CD4-positive, alpha-beta T cell treated with Interleukin-4 for 1 hour (primary cell): ENCODE measurements at places on chromosomes 11 and 22.
A peak's percentile ranks its signal among the peaks of the same experiment; 100 is the strongest.

DNA sequence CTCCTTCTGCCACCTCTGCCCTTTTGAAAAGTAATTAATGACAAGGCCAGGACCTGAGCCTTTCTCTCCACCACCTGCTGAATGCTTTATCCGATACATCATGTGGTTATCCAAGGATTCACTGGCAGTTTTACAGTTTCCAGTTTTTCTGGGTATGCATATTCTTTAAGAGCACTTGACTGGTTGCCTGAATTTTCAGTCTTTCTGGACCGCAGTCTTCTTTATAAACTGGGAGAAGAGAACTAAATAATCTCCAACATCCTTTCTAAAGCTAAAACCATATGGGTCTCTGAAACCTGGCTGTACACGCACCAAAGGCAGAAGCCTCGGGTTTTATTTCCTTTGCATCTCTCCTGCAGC lies 65.1 kb downstream of the BTG4 start:
- DNase-seq, result no peak

GRCh38 chr11:9396310-9396709 lies 11.9 kb downstream of the IPO7 start:
- DNase-seq, result no peak

- DNase-seq, result peak; percentile 77
These were observed 12.1 kb downstream of the GATD1 start for GRCh38 chr11:765025-765801.

DNA sequence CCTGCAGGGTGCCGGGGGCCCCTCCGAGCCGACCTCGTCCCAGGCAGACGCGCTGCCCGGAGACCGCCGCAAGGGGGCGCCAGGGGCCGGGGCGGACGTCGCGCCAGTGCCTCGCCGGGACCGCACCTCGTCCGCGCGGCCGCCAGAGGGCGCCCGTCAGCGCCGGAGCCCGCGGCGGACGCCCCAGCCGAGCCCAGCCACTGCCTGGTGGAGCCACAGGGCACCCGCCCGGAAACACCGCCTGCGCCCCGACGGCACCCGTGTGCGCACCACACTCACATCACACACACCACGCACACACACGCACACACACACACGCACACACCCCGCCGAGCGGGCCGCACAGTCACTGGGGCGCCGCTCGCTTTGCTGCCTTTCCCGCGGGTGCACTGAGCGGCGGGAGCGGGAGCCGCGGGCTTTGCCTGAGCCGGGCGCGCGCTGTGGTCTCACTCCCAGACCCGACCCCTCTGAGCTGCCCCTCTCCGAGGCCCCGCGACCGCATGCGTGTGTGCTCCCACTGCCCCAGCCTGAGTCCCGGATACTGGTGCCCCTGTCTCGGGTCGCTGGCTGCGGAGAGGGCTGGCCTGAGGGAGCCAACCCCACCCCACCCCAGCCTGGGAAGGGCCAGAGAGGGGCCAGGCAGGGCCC lies 449.3 kb downstream of the OPCML start:
- peak; percentile 31 for DNase-seq

DNA sequence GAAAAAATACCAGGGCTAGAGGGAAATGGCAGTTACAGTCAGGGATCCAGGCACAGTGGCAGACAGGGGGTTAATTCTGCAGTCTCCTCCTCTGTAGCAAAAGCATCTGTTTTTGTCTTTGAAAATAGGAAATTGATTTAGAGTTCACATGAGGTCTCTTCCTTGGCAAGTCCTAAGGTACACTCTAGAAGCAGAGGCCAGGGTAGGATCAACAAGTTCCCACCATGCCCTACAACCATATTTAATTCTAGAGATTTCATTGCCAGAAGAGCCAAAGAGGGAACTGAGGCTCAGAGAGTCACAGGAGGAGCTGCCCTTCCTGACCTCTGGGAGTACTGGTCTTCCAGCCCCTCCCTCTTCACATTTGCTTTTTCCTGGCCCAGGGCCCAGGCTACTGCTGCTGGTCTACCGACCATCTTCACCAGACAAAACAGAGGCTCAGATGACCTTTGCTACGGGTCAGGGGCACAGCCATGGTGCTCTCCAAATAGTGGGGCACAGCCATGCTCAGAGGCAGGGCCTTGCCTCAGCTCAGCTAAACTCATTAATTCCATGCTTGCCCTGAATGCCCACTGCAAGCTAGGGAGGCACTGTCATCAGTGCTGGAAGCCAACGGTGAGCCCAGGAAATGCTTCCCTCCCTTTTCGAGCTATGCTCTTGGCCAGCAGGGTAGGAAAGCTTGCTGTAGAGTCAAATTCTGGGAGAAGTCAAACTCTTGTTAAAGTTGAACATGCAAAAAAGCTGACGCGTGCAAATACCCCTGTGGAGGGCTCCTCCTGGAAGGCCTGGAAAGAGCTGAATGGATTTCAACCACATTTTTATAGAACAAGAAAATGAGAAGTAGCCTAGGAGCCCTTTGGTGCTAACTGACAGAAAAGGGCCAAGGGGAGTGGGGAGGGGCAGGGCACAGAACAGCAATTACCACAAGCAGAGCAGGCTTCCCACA lies 11.7 kb upstream of the CHRM4 start:
- DNase-seq, result no peak

DNA sequence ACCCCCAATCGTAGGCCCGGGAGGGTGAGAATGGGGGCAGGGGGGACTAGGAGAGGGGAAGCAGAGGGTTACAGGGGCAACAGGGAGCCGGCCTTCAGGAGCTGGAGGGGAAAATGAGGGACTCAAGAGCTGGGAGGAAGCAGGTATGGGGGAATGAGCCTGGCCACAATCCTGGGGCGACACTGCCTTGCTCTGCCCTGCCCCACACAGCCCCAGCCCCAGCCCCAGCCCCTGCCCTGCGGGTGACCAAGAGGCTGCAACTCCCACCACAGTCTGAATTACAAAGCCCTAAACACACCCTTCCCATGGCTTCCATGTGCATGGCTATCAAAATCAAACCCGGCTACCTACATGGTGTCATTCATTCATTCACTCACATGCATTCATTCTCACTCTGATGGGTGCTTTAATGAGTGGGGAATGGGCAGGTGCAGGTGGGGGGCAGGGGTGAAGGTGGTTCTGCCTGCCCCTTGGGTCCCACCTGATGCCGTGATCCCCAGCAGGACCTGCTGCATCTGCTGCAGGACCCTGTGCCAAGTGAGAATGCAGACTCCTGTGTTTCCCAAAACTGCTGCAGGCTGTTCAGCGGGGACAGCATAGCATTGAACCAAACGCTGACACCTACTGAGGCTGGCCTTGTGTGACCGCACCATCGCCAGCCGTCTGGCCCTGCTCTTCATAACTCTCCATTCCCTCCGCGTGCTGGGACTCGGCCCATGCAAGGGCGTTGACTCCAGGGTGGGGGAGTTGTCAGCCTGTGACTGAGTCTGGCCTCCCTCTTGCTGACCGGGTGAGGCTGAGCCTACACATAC lies 9.5 kb upstream of the LINC01488 start:
- DNase-seq, result no peak

- DNase-seq, result no peak
These were observed 13.0 kb upstream of the RRAS2 start for GRCh38 chr11:14372011-14372410.

- no peak for DNase-seq
These were observed 125.6 kb upstream of the BLID start for GRCh38 chr11:122241566-122241965.

DNA sequence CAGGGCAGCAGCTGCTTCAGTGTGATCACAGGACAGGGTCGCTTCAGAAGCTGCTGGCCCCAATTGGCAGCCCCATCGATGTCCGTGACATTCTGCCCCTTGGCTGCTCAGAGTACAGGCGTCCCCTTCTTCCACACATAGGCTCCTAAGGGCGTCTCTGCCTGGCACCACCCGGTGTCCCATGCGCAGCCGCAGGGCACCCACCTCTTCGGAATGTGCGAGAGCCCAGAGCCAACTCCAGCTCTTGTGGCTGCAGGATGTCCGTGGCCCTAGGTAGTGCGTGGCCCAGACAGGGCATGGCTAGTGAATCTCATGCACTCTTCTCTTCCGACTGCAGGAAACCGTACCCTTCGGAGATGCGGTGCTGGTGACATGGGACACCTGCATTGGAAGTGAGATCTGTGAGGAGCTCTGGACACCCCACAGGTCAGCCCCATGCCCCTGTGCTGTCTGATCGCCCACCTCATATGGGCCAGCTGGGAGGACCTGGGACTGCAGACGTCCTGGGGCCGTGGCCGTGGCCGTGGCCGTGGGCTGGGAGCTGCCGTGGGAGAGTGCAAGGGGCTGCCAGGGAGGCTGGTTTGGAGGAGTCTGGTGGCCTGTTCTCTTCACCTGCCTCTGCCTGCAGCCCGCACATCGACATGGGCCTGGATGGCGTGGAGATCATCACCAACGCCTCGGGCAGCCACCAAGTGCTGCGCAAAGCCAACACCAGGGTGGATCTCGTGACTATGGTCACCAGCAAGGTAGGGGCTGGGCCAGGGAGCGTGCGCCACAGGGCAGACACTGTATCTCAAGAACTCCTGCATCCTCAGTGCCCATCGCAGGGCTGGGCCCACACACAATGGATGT lies 20.2 kb downstream of the NADSYN1 start:
- no peak for DNase-seq

DNA sequence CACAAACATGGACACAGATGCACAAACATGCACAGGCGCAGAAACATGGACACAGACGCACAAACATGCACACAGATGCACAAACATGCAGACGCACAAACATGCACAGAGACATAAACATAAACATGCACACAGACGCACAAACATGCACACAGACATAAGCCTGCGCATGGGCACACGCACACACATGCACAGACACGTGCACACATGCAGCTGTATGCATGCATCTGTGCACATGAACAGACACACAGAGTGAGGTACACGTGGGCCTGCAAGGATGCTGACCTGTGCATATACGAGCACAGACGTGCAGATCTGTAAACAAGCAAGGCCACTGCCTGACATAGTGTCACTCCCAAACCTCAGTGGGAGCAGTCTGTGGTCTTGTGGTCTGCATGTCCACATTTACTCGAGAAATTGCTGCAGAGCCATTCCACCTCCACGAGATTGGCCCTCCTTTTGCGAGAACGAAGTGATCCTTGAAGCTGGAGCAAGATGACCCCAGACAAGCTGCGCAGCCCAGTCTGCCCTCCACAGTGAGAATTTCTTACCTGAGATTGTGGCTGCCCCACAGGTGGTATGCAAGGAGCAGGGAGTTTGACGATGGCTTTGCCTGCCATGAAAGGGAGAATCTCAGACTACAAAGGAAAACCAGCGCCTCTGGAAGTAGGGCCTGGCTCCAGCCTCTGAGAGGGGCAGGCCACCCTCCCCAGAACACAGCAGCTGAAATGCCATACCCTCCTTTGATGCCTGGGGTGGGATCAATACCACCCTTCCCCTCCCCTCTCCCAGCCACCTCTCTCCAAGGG lies 299.9 kb downstream of the BRD1 start:
- DNase-seq, result no peak

DNA sequence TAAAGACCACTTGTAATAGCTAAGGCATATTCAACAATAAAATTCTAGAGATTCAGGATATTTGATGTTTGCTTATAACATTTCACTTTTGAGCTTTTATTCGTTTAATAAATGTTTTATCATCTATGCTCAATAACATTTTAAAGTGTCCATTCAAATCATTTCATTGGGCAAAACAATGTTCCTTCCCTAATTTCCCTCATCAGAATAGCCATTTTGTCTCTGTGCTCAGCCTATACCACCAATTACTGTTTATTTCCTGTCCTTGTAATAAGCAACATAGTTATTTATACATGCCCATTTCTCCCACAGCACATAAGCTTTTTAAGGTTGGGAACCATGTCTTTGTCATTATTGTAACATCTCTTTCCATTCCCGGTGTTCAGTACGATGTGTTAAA lies 1.3 kb upstream of the SC5D start:
- DNase-seq, result no peak
